ENCODE measurements at places on chromosomes 16 and 17. TPM values are rescaled to one million over a fixed set of nuclear protein-coding genes. Genes with fewer than 3 reads are reported as not detected.
A peak's percentile ranks its signal among the peaks of the same experiment; 100 is the strongest.

- DNase-seq, result no peak
These were observed 118.3 kb downstream of the SPECC1 start for GRCh38 chr17:20127360-20128035.

DNA sequence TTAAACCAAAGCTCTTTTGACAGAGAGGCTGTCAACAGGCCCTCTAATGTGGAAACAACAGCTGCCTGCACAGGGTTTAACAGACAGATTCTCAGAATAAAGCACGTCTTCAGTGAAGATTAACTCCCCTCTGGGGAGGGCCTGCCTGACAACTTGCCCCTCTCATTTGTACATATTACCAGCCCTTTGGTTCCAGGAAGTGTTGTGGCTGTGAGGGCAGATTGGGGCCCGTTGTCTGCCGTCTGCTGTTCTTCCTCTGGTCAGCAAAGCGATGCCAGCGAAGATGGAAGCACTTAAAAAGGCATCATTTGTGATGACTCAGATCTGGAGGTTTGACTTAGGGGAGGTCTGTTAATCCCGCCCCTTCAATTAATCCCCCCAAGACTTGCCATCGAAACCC is 177.0 kb upstream of the IRX6 start:
- no peak for DNase-seq

DNA sequence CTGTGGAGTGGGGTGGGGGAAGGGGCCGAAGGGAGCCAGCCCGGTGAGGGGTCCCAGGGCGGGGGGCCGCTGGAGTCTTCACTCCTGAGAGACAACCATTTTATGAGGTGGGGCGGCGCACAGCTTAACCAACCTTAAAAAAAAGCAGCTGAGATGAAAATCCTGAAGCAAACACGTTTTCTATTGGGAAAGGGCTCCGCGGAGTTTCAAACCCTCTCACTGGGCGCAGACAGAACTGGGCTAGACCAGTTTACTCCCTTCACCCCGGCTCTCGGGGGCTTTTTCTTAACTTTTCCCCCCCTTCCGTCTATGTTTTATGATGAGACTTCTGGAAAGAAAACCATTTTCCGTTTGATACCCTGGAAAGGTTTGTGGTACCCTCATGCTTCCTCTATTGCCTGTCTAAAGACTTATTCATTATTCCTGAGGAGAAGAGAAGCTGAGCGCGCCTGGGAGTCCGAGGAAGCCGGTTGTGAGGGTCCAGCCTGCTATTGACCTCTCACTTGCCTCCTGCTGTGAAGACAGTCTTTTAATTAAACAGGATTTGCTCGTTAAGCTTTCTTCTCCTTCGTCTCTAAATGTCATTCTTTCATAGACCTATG is 482 bp upstream of the SSH2 start:
- DNase-seq, result no peak

DNA sequence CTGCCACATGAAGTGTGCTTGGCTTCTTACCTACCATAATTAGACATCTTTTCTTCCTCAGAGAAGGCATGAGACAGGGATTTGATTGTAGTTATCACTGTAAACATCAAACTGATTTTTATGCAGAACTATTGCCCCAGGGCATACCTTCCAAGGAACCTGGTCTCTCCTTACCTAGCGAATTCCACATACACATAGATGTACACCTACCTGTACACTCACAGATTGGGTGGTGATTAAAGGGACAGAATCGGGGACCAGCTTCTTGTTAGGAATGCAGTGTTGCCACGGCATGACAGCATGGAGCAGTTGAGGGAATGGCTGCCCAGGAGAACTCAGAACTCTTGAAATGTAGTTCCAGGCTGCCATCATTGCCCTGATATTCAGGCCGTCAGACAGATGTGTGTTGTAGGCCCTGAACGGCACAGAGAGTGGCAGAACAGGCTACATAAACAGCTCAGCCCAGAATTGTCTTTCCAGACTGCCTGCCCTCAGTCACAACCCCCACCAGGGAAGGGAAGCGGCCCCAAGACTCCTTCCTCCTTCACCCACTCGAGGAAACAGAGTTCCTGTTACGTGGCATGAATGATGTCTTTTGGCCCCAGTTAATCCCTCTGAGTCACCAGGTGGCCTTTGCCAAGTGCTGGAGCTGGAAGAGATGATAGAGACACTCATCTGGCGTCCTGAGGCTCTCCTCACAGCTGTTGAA is 17.8 kb upstream of the NAGLU start:
- peak; percentile 52 for DNase-seq

GRCh38 chr16:56814537-56815432 is 50.2 kb upstream of the SLC12A3 start:
- no peak for DNase-seq

GRCh38 chr17:45172541-45173286 is 11.0 kb downstream of the HEXIM2 start:
- DNase-seq, result peak; percentile 92

DNA sequence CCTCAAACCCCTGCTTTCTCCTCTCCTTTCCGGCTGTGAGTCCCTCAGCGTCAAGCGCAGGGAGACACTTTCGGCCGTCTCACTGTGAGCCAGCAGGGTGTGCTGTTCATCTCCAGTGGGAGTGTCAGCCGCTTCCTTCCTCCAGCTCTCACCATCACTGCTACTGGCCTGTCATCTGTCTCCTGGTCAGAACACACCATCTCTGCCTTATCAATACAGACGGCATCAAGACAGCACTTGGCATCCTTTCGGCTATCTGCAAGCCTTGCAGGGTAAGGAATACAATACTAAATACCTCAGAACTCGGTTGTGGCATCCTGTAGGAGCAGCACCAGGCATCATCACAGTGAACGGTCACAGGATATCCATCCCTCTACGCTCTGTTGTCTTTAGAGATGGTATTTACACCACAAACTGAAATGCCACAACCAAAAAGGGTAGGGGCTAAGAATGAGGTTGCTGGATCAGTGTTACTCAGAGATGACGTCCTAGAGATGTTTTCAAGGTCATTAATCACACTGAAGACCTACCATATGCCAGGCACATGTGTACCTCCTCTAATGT is 20.7 kb upstream of the CMTM4 start:
- no peak for DNase-seq

DNA sequence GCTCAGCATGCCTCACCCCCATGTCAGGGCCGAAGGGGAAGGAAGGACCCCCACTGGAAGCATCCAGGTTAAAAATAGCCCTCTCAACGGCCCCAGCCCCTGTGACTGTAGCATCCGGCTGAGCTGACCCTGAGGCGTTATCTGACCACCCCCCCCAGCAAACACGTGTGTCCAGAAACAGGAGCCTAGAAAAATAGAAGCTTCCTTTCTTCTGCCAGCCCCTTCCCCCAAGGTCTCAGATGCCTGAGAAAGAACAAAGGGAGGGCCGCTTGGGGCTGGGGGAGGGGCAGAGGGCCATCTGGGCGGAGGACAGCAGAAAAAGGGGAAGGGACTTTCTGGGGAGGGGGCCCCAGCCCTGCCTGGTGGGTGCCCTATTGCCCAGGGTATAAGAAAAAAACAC is 55.8 kb downstream of the ACTG1 start:
- DNase-seq, result no peak

- no peak for DNase-seq
These were observed 405.0 kb downstream of the WWOX start for GRCh38 chr16:78504401-78504851.

DNA sequence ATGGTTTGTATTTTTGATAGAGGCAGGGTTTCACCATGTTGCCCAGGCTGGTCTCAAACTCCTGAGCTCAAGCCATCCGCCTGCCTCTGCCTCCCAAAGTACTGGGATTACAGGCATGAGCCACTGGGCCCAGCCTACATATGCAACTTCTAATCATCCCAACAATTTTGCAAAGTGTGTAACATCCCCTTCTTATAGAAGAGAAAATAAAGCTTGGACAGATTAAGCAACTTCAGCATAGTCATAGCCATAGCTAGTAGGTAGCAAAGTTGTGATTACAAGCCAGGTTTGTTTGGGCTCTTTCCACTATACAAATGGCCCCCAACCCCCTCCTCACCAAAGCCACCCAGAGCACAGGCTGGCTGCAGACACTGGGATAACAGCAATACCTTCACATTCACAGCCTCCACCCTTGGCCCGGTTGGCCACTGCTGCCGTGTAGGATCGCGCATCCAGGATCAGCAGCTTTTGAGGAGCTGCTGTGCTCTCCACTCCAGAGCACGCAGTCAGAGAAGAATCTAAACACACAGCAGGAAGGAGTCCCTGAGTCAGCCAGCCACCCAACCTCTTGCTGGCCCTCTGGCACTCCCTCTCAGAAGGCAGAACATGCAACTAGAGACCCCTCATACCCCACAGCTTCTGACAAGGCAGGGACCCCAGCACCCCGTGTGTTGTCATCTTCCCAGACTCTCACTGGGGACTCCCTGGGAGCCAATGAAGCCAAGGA is 7.9 kb downstream of the MTMR4 start:
- DNase-seq, result no peak

GRCh38 chr17:40095944-40096791 is 4.2 kb downstream of the NR1D1 start:
- DNase-seq, result no peak

The RASL10B gene
- 21.3 TPM for total RNA-seq

The PKMYT1 gene
- total RNA-seq, result 23.2 TPM

The HSD11B2 gene
- 0.20 TPM for total RNA-seq

The KCNJ16 gene
- not detected for total RNA-seq

The KRT40 gene
- not detected for total RNA-seq

The PCYT2 gene
- 28.5 TPM for total RNA-seq

The CSH2 gene
- not detected for total RNA-seq

The KCTD2 gene
- 17.1 TPM for total RNA-seq

The C16orf87 gene
- total RNA-seq, result 15.3 TPM

The KRT24 gene
- not detected for total RNA-seq
